Activated T-helper 1 cell treated with anti-CD3 and anti-CD28 coated beads, Interleukin-2, amount 50 U/mL, for 16 hours (primary cell): ENCODE measurements at places on chromosomes 7 and 10.

DNA sequence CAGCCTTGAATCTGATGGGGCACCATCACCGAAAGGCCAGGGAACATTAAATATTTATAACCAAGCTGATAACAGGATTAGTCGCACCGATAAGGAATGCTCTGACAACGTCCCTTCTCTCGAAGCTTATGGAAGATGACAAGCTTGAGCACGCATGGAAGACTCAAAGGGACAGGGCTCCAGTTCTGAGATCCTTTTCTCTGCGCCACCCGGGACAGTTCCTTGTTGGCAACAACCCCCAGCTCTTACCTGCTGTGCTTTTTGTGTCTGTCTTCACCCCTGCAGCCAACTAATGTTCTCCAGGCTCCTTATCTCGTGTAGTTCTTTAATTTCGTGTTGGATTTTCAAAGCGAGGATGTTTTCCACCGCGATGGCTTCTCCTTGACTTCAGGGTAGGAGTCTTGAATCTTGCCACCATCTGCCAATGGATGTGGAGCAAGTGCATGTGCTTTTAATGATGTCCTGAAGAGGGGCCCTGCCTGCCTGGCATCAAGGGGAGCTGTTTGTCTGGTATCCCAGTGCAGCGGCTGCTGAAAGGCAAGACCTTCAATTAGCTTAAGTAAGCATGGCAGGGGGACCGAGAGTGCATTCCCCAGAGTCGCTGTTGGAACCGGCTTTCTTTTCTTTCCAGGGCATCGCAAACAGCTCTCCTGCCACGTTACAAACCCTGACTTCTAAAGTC is 354 bp upstream of the FERD3L start:
- DNase-seq, result no peak

GRCh38 chr7:594920-595620 is 75.4 kb upstream of the PDGFA start:
- DNase-seq, result no peak

DNA sequence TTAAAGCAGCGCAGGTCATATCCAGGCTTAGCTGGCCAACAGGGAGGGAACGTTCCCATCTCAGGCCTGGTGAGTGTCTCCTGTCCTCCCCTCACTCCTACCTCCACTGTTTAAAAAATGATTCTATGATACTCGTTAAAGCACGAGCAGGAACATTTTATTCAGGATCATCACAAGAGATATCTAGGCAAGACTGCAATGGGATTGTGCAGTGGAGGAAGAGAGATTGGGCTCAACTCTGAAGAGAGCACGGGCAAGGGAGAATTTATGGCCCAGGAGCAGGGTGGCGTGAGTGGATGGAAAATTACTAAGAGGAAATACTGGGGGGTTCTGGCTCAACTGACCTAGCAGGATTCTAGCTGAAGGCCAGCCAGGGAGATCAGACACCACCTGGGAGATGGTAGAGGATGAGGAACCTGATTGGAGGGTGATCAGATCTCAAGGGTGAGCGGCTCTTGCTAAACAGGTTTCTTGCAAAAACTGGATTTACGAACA is 9.0 kb upstream of the HSPB1 start:
- DNase-seq, result no peak

GRCh38 chr10:14016011-14016536 is 314.6 kb downstream of the FRMD4A start:
- DNase-seq, result no peak

DNA sequence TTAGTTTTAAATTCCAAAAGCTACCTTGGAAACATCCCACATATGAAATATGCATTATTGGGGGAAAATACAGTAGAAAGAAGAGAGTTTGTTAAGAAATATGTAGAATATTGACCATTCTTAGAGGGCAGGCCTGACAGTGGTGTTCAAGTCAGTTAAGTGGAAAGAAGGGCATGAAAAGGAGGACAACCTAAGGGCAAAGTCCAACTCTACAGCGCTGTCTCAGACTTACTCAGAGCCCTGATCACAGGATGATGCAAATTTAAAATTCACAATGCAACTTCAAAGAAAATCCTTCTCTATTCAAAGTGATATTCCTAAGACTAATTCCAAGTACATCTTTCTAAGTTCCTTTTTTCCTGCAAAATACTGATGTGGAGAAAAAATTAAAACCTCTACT is 139.1 kb upstream of the LRRTM3 start:
- DNase-seq, result no peak

DNA sequence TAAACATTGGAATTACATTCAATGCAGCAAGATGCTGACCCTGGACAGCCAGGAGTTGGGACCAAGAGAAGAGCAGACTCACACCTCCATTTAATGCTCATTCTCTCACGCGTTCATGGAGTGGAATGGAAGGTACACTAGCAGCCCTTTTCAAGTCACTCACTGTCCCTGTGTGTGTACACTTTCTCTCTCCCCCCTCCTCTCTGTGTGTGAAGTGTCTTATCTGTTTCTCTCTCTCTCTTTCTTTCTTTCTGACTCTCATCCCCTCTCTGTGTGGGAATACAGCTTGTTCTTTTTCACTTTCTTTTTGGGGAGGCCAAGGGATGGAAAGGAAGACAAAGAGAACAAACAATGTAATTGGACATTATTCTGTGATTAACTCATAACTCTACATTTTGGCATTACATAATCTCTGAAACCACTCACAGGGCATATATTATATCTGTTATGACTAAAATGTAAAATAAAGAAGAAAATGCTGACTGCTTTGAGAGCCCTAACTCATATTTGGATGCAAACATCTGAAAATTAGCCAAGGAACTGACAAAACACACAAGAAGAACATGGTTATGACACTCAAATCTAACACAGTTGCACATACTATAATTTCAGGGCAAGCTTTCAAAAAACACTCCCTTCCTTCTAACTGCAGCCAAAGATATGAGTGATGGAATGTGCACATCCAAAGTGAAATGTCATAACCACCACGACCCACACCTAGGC is 188.8 kb downstream of the PARD3 start:
- no peak for DNase-seq

DNA sequence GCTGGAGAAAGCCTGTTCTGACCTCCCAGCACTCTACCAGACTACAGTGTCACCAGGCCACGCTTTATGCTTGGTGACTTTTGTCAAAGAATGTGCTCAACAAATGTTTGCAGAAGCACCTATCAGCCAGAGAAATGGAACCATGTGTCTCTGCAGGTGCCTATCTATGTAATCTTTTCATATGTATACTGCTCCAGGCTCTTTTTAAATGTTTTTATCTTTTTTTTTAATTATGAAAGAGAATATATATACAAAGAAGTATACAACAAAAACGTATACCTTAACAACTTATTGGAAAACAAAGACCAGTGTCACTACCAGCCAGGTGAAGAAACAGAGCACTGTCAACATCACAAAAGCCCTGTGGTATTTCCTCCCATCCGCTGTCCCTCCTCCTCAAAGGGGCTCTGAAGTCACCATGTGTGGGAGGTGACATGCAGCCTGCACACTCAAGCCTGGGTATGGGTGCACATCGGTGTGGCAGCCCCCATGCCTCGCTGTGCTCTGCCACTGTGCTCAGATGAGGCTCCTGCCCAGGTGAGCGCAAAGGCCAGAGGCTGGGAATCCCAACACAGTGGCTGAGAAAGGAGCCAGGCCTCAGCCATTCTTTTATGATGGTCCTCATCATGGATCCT is 120.6 kb downstream of the CLEC2L start:
- no peak for DNase-seq

GRCh38 chr10:59807629-59808620 is 54.7 kb upstream of the MRLN start:
- no peak for DNase-seq

- DNase-seq, result no peak
Measured at GRCh38 chr7:155363852-155364600, 66.3 kb downstream of the INSIG1 start.
